Dermis microvascular lymphatic vessel endothelial cell (primary cell): ENCODE measurements at places on chromosomes 12 and 14. TPM values are rescaled to one million over a fixed set of nuclear protein-coding genes. Genes with fewer than 3 reads are reported as not detected.

- DNase-seq, result no peak
These were observed 202.2 kb downstream of the MON2 start for GRCh38 chr12:62668782-62669181.

Gene STXBP6
- total RNA-seq, result 4.5 and 34.5 TPM in 2 replicates

GRCh38 chr12:88538697-88539096 is 41.6 kb downstream of the KITLG start:
- no peak for DNase-seq

Gene SLC4A8
- total RNA-seq, result 0.76 and 0.90 TPM in 2 replicates

DNA sequence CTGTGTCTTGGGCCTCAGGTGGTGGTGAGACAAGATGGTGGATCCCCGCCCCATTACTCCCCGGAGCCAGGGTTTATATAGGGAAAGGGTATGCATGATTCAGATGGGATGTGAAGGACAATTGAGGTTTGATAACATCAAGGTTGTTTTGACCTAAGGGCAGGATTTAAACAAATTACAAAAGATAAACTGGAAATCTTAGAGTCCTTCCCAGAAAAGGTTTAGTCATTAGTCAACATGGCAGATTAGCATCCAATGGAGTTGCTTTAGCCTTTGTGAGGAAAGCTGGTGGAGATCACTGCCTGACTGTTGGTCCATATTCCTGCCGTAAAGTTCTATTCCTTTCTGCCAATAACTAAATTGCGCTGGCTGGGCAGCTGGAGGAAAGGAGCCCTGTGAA is 15.6 kb upstream of the FRMD6 start:
- DNase-seq, result no peak

DNA sequence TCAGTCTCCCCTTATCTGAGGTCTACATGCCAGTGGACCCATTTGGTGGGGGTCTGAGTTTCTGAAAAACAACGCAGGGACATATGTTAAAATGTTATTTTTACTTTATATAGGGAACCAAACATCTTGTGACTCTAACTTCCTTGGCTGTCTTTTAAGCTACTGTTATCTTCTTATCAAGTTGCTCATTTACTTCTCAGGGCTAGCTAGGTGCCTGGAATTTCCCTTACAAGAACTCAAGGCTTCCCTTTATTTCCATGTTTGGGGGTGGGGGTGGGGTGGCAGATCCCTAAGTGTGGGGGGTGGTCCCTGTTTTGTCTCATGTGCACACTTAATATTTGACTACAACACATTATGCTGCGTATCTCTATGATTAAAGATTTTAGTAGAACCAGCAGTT is 31.6 kb downstream of the PPP1R36 start:
- DNase-seq, result peak; percentile 5

DNA sequence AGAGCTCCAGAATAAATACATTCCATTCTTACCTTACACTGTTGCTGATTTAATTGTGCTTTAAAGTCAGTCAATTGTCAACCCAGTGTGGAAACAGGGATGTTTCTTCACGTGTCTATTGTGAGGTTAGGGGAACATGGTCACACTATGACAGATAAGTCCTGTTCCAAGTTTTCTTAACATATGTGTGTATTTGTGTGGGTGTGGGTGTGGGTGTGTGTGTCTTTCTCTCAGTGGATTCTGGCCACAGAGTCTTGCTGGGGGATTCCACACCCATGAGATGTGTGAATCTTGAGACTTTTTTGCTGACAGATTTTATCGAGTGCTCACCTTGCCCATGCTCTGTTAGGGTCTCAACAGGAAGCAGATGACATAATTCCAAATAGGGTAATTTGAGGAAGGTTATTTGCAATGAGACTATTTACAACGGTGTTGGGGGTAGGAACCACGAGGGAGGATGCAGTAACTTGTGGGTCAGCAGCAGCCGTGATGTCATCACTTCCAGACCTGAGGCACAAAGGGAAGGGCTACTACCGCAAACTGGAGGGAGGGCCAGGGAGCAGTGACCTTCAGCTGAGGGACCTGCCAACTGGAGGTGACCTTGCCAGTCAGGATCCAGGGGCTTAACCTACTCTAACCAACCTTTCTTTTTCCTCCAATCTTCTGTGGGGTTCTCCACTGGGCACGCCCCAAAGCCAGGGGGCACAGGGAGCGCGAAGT is 1.9 kb upstream of the VRK1 start:
- no peak for DNase-seq

DNA sequence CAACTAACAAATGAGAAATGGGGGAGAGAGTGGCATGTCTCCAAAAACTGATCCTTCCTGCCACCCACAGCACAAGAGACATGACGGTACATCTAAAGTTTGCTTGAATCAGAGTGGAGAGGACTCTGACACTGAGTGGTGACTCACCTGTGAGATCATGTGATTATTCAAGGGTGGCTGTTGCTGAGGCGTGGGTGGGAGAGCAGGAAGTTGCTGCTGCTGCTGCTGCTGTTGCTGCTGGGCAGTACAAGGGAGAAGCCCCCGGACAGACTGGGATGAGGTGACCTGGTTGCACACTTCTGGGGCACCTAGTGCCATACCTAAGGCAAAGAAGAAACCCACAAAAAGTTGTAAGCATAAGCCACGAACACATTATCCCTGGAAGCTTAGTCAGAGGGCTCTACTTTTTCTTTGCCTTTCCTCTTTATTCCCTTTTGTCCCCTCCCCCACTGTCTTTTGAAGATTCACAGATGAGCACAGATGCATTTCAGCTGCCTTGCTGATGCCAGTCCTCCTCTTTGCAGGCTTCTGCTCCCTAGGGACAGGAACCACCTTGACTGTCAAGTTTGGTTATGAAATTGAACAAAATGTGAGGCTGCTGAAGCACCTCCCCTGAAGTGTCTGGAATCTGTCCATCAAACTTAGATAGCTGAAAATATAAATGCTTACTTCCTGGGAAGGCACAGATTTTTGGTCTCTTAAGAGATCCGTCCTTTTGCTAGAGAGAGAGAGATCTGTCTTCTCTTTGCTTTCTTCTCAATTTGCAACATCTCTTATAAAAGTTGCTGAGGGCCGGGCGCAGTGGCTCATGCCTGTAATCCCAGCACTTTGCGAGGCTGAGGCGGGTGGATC is 29.4 kb upstream of the STAC3 start:
- peak; percentile 43 for DNase-seq

GRCh38 chr14:91835197-91835919 is 32.0 kb downstream of the TC2N start:
- DNase-seq, result no peak

DNA sequence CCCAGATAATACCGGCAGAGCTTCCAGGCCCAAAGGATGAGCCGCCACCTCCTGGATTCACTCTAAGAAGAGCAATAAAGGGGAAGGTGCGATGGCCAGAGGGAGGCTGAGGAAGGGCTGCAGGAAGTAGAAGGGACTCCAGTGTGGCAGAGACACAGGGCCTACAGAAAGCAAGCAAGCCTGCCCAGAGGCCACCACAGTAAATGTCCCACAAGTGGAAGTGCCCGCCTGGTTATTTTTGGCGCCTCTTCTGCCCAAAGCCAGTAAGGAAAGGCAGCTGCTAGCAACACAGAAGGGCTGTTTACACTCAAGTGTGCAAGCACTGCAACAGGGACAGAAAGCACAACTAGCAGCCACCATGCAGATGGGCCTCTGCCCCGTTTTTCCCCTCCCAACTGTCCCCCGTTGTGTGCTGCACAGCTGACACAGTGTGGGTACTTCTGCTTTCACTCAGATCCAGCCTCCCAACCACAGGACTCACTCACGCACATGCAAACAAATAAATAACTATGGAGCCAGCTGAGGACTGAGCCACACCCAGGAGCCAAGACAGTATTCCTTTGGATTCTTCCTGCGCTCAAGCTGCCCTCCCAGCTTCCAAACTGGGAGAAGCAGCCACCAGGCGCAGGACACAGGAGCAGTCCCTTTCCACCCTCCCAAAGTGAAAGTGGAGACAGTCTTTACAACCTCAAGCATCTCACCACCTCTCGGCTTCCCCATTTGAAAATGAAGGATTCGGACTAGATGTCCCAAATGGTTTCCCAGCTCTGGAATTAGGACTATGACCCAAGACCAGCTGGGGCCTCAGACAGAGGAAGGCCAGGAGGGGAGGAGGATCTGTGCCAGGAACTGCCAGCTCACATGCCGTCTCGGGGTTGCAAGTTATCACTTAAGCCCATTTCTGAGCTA is 40.0 kb upstream of the PNMA1 start:
- DNase-seq, result no peak

DNA sequence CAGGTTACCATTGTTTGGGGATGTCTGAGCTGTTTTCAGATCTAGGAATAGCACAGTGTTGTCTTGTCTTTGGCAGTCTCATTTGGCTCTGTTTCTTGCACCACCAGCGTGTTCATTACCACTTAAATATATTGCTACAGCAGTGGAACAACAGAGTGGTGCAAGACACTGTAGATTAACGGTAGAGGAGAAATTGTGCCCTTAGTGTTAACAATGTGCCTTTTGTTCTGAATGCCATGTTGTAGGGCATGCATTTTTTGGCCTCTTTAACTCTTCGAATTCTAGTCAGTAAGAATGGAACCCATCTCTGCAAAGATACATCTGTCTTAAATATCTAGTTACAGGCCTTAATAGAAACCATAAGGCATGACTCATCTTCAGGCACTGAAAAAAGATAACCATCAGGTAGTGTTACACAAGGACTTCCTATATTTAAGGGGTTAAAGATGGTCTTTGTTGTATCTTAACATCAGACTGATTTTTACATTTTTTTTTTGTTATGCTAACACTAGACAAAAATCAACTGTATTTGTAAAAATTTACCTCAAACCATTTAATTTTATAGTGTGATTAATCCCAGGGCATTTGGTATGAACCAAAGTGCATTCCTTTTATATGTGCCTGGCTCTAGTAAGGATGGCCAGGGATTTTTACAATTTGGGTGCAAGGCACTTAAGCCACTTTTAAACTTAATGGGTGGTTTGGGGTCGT is 12.9 kb downstream of the DYRK2 start:
- no peak for DNase-seq

Gene PLEKHD1
- total RNA-seq, result under 0.01 and 0.13 TPM in 2 replicates

Gene DDX47
- total RNA-seq, result 46.9 and 48.5 TPM in 2 replicates

DNA sequence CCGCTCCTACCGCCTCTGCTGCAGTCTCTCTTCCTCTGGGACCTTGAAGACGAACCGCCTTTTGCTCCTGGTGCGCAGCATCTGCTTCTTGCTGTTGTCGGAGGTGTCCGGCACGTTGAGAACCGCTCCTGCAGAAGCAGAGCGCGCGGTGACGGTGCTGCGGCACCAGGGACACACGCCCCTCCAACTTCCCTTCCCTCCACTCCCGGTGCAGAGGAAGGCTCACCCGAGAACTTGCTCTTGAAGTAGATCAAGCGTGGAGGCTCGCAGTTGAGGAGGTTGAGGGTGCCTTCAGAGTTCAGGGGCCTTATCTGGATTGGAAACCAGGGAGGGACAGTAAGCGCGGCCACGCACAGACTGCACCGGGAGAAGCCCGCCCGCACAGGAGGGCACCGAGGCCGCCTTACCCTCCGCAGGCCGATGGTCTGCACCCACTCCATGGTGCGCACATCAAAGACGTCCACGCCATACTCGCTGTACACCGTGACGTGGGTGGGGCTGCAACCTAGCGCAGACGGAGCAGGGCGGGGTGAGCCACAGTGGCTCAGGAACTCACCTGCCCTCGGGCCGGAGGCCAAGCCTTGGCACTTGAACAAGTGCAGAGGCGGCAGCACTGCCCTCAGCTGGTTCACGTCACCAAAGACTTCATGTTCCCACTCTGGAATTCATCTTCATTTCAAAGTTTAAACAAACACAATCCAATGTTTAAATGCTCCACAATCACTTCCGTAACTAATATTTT is 17.5 kb downstream of the AMN start:
- DNase-seq, result no peak

Gene FAM222A
- total RNA-seq, result 0.13 and 0.26 TPM in 2 replicates

- no peak for DNase-seq
These were observed 32.1 kb upstream of the PWP1 start for GRCh38 chr12:107653519-107653918.

Gene SERPINA9
- total RNA-seq, result not detected in 2 replicates

Gene MGAT4C
- total RNA-seq, result under 0.01 and 0.13 TPM in 2 replicates

- no peak for DNase-seq
These were observed 435.4 kb downstream of the TMTC2 start for GRCh38 chr12:83121897-83122622.

Gene RARG
- total RNA-seq, result 11.9 and 13.1 TPM in 2 replicates

Gene AHNAK2
- total RNA-seq, result 16.8 and 17.1 TPM in 2 replicates

GRCh38 chr14:68886109-68886434 is 93.0 kb downstream of the ACTN1 start:
- DNase-seq, result peak; percentile 39

DNA sequence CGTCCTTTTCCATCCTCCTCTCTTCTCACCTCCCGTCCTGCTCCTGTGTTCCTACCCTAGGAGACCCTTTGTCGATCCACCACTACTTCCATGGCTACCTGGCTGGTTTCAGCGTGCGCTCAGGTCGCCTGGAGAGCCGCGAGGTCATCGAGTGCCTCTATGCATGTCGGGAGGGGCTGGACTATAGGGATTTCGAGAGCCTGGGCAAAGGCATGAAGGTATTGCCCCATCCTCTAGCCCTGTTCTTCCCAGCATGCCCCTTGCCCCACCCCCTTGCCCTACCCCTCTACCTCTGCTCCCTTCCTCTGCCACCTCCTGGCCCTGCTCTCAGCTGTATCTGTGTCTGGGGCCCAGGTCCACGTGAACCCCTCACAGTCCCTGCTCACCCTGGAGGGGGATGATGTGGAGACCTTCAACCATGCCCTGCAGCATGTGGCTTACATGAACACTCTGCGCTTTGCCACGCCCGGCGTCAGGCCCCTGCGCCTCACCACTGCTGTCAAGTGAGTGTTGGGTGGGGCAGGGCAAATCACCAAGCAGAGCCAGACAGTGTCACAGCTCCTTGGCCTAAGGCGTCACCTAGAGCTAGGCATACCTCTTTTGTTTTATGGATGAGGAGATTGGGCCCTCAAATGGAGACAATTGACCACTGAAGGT is 12.8 kb downstream of the CLSTN3 start:
- no peak for DNase-seq

Gene ABCD2
- not detected in 2 replicates for total RNA-seq

Gene ESYT1
- total RNA-seq, result 320 and 356 TPM in 2 replicates

GRCh38 chr14:104004849-104005248 is 62.5 kb upstream of the RD3L start:
- no peak for DNase-seq

DNA sequence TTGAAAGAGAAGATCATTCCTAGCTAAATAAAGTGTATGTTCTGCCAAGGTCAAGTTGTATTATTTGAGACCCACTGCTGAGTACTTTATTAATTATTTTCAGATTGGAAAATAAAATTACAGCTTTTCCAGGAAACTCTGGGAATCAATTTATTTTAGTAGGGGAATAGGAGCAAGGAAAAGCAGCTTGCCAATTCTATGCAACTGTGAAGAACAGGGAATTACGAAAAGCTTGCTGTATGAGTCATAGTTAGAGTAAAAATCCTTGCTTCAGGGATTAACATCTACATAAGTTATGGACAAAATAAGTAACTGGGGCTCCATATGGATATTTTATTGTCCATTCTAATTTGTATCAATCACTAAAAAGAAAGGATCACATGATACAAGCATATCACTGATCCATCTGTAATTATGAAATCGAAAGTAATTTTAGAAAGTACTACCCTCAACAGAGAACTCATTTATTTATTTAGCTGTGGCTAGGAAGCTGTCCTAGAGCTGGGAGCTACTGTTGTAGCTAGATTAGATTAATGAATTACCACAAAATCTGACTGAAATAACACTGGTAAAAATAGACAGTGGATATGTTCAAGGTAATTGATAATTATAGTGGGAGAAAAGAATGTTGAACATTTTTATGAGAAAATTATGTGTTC is 303.5 kb upstream of the NPAS3 start:
- DNase-seq, result peak; percentile 7

- DNase-seq, result no peak
These were observed 511.7 kb upstream of the SEL1L start for GRCh38 chr14:82045339-82045738.

- DNase-seq, result no peak
These were observed 182.8 kb downstream of the SLC5A8 start for GRCh38 chr12:101027200-101027599.

Gene NABP2
- 21.6 and 22.5 TPM in 2 replicates for total RNA-seq
